ENCODE measurements at places on chromosomes 1 and 21.

GRCh38 chr1:45887156-45887842, 83.9 kb downstream of the MAST2 start:
- no peak for DNase-seq

GRCh38 chr1:90879281-90879680, 142.6 kb downstream of the ZNF644 start:
- DNase-seq: no peak

DNA sequence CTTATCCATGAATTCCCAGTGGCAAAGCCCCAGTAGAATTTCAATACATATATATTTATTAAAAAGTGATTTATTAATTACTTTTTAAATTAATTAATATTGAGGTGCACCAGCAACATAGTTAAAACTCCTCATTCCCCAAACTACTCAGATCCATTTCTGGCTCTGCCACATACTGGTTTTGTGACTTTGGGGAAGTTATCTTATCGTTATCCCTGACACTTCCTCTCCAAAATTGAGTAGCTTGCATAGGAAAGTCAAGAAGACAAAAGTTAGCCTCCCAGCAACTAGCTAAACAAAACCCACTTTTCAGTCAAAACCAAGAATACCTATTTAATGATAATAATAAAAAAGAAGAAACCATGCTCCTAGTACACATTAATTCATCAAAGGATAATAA, 35.9 kb downstream of the TCP10L start:
- DNase-seq: no peak

GRCh38 chr1:39488012-39488545, 3.4 kb upstream of the BMP8A start:
- DNase-seq: no peak

- DNase-seq: no peak
Measured at GRCh38 chr1:2807036-2807435, 5.5 kb upstream of the TTC34 start.

- no peak for DNase-seq
Measured at GRCh38 chr1:83497563-83497962, 501.4 kb downstream of the TTLL7 start.

DNA sequence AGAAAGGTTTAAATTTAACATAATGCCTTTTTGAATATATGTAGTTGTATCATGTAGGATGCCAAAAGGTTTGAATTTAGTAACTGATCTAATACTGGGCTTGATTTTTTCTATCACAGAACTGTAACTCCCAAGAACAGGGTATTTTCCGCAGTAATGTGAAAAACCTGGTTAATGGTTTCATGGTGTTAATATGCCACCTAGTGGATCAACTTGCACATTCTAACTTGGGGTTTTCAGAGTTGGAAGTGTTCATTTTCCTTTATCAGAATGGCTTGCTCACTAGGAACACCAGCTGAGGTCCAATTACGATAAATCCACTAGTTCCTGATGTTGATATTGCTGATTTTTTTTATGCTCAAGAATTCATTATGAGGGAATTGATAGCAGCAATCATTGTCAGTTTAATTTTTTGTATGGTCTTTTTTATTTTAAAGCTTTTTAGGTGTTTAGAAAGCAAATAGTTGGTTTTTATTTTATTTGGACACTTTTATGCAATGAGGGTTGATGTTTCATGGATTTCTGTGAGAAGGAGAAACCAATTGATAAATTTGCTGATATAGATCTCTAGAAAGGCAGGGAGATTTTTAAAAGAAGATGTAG, 157.2 kb downstream of the PLA2G4A start:
- DNase-seq: peak; percentile 67

- DNase-seq: no peak
Measured at GRCh38 chr21:30552782-30553181, 8.3 kb downstream of the KRTAP19-7 start.

DNA sequence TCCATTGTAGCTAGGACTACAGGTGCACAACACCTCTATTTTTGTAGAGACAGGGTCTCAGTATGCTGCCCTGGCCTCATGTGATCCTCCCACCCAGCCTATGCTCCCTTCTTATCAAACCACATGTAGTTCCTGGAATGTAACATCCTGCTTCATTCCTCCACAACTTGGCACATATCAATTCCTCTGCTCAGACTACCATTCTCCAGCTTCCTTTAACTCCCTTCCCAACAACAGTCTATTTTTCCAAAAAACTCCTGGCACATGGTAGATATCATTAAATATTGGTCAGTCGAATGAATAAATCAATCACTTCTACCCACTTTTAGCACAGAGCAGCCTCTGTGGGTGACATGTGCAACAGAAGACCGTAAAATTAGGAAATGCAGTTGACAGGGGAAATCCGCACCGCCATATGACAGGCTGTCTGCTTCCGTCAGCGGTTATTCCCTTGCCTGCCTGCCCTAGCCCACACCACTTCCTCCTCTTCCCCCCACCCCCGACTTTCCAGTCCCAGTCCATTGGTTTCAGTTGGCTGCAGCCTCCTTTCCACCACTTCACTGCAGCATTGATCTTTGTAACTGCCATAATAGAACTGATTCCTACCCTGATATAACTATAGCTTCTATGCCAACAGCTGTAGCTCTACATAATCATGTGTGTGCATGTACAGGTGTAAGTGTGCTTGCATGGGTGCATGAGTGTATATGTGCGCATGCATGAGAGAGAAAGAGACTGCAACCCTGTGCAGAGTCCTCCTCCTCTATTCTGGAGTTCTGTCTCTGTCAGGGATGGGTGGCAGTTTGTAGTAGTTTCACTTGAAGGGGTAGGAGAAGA, 6.8 kb upstream of the AKR1A1 start:
- DNase-seq: peak; percentile 94

DNA sequence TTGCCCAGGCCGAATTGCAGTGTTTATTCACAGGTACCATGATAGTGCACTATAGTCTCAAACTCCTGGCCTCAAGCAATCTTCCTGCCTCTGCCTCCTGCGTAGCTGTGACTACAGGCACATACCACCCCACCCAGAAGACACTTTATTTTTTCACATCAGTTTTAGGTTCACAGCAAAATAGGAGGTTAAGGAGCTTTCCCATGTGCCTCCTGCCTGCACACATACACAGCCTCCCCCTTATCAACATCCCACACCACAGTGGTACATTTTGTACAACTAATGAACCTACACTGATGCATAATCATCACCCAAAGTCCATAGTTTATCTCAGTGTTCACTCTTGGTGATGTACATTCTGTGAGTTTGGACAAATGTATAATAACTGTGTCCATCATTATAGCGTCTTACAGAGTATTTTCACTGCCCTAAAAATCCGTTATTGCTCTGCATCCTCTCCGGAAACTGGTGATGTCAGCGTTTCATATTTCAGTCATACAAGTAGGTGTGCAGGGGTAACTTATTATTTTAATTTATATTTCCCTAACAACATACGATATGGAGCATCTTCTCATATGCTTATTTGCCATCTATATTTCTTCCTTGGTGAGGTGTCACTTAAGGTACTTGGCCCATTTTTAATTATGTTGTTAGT, 23.2 kb downstream of the OR13G1 start:
- no peak for DNase-seq

- peak; percentile 73 for DNase-seq
Measured at GRCh38 chr1:204357551-204358490, 1.9 kb downstream of the PLEKHA6 start.
